Activated T-helper 1 cell treated with anti-CD3 and anti-CD28 coated beads, Interleukin-2, amount 50 U/mL, for 16 hours (primary cell): ENCODE measurements at places on chromosomes 5 and 9.

DNA sequence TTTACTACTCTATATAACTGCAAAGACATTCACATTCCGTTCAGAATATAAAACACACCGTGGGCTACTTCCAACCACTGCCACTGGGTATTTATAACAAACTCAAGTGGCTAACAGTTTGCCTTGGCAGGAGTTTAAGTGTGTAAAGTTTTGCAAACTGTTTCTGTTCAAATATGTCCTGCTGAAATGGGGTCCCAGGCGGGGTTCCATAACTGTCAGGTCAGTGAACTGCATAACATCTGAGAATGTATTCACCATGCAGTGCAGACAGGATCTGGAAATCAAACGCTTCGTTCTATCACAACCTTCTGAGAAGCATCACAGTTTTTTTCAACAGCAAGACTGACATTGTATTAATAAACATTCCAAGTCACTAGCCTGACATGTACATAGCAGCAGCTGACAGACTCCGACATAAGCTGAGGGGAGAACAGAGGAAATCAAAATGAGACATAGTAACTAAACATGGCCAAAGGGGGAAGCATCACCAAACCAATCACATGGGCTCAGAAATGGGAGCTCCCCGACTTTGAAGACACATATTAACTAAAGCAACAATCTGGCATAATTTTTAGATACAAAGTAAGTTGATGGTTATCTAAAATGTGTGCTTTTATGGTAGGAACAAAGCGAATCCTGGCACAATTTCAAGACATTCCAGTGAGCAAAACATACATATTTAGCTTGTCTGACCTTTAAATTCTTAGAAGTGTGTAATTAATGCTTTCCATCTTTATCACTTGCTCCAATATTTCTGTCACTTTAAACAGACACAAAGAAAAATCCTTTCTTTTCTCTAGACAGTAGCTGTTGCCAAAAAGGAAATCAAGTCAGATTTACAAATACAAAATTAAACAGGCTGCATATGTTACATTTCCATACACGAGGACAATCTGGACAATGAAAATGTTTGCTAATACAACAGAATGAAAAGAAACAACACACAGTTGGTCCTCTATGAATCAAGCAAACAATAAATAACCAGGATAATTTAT, 156.8 kb downstream of the MAPKAP1 start:
- no peak for DNase-seq

GRCh38 chr5:76548525-76549229, 74.5 kb downstream of the F2RL2 start:
- DNase-seq = no peak

GRCh38 chr5:132797651-132798050, 15.5 kb upstream of the SOWAHA start:
- DNase-seq = no peak

- no peak for DNase-seq
These were observed 250.0 kb downstream of the NR3C1 start for GRCh38 chr5:143153332-143154119.

- DNase-seq = no peak
These were observed 22.4 kb upstream of the KIF12 start for GRCh38 chr9:114121227-114122135.

DNA sequence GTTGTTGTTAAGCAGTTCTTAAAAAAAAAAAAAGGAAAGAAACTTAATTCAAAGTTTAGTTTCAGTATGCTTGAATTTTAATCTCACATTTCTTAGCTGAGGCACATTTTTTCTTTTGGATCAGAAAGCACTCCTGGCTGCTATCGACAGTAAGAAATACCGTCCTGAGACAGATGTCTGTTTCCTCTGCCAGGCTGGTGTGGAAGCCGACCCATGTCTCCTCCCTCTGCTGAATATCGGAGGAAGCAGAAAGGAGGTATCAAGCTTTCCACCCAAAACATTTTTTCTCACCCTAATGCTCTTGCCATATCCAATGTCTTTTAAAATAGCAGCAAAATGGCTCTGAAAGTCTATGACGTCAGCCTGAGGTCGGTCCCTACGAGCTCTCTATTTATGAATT, 208.1 kb downstream of the TLE4 start:
- no peak for DNase-seq

DNA sequence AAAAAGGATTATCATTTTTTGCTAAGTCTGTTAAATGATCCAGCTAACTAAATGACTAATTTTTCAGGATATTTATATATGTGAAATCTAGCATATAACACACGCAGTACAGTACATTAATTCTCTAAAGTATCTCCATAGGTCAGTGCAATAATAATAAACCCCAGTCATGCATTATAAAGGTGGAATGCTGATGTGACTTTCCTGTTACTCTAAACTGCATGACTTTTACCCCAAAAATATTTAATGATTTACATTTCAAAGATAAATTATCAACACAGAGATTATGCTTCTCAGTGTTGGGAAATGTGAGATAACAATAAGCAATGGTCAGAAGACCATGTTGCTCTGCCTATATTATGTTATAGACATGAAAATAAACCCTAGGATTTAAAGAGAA, 34.1 kb upstream of the PAM start:
- no peak for DNase-seq

GRCh38 chr9:26789959-26790358, 102.6 kb downstream of the CAAP1 start:
- DNase-seq = no peak

- no peak for DNase-seq
These were observed 327.1 kb downstream of the MTRR start for GRCh38 chr5:8196061-8196460.

DNA sequence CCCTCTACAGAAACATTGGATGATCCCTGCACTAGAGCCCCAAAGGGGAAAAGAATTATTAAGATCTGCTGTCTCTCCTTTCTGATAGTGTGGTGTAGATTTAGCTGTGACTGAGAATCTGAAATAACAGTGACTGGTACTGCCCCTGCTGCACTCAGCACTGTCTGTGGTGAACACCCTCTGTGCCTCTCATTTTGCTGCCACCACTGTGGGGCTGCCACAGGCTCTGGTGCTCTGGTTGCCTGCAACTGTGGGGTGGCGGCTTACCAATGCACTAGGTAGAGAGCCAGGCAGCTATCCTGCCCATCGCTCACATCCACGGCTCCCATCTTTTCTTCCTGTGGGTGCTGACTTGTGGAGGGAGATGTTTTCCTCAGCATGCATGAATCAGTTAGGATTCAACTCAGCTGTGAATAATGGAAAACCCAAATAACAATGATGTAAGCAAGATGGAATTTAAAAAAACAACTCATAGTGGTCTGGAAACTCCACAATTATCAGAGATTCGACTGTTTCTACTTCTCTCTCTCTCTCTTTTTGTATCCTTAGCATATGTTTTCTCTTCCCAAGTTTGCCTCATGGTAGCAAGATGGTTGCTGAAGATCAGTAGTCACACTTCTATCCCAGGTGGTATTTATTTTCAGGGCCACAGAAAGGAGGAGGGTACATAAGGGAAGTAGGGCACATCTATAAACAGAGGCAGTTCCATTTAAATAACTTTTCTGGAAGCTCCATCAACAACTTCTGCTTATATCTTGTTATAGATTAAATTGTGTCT, 99.8 kb upstream of the DAP start:
- no peak for DNase-seq

- DNase-seq = no peak
These were observed 1.3 kb downstream of the TLX3 start for GRCh38 chr5:171310212-171310818.

- no peak for DNase-seq
These were observed 10.9 kb downstream of the PTPN3 start for GRCh38 chr9:109487247-109487646.

DNA sequence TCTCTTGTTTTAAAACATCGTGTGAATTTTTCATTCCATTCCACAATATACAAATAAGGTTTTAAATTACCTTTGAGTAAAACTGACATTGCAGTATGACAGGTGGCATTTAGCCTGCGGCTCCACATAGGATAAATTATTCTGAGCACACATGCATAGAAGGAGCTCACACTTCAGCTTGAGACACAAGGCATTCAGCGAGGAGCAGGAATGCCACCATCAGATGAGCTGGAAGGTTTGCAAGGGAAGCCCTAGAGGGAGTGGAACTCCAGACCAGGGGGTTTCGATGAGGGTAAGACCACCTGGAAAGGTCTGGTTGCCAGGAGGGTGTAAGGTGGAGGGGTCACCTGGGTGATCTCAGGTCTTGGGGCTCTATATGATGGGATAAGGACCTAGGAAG, 259.0 kb upstream of the ADRA1B start:
- DNase-seq = no peak

DNA sequence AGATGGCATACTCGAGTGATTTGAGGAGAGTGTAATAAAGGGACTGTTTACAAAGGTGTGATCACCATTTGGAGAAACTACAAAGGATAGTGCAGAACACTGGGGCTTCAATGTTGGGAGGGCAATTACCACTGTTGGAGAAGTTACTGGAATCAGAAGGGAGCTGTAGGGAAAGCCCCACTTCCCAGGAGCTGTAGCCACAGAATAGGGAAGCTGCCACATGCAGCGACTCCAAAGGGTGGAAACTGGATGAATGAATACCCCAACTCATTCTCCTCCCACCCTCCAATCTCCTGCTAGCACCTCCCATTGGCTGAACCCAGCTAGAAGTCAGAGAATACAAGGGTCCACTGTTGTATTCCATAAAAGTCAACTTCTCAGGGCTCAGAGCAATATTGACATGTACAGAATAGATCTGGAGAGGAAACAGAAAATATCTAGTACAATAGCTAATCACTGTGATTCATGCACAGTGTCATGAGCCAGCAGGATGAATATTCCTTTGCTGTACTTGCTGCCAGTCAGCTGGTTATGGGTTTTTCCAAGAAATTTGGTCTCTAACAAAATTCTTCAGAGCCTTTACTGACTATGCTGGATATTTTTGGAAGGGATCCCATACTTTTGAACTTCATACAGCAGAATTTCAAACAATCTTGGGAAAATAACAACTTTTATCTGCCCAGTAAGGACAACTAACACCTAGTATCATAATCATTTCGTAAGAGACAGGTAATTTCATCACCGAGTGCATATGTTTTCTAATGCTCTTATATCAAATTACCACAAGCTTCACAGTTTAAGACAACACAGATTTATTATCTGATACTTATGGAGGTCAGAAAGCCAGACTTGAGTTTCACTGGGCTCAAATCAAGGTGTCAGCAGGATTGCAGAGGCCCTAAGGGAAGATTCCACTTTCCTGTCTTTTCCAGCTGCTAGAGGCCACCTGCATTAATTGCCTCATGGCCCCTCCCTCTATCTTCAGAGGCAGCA, 39.6 kb downstream of the PDCD1LG2 start:
- no peak for DNase-seq

- DNase-seq = no peak
These were observed 173.8 kb downstream of the AUH start for GRCh38 chr9:91187965-91188344.

- no peak for DNase-seq
These were observed 256.8 kb upstream of the RGMB start for GRCh38 chr5:98516701-98517100.

GRCh38 chr9:108103046-108103693, 613.6 kb upstream of the KLF4 start:
- DNase-seq = no peak

- DNase-seq = no peak
These were observed 2.6 kb upstream of the FAM120AOS start for GRCh38 chr9:93456022-93456421.

GRCh38 chr9:121784731-121785411, 133.4 kb downstream of the DAB2IP start:
- DNase-seq = no peak

DNA sequence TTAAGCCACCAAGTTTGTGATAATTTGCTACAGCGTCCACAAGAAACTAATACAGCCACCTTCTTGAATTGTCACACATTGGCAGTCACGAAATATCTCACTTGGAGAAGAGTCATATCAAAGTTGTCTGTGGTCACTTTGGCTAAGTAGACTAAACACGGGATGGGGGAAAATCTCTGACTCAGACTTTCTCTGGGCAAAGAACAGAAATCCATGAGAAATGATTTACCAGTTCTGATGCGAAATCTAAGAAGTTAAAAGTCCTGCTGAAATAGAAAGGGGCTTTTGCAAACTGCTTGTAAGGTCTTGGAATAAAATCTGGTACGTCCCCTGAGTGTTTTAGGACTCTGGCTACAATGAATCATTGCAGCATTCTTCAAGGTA, 158.4 kb downstream of the COL23A1 start:
- DNase-seq = no peak

GRCh38 chr9:92378865-92379560, 25.4 kb downstream of the OGN start:
- DNase-seq = no peak

DNA sequence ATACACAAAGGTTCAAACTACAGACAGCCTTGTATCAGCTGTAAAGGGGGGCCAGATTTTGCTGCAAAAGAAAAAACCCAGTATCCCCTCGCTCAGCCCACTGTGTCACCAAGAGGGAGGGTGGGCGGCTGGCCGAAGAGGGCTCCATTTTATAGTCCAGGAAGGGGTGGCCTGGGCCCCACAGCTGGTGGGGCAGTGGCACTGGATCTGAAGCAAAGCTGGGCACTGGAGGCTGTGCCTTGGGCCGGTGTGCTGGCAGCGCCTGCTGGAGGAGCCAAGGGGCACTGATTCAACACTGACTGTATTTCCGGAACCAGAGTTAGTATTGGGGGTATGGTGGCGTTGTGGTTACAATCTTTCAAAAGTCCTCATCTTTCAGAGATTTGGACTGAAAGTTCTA, 9.1 kb downstream of the BRD3 start:
- DNase-seq = no peak

DNA sequence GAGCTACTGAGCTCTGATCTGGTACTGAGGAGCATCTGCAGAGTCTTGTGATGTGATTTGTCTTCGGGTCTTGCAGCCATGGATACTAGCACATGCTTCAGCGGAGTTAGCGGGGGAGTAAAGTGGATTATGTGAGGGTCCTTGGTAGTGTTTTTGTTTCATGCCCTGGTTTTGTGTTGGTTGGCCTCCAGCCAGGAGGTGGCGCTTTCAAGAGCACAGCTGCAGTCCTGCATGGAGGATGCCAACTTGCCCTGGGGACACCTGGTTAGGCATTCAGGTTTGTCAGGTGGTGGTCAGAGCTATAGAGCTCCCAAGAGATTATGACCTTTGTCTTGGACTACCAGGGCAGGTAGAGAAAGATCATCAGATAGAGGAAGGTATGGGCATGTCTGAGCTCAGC, 185.8 kb upstream of the CDH6 start:
- DNase-seq = no peak

GRCh38 chr5:112239996-112240395, 179.1 kb downstream of the EPB41L4A start:
- DNase-seq = no peak

DNA sequence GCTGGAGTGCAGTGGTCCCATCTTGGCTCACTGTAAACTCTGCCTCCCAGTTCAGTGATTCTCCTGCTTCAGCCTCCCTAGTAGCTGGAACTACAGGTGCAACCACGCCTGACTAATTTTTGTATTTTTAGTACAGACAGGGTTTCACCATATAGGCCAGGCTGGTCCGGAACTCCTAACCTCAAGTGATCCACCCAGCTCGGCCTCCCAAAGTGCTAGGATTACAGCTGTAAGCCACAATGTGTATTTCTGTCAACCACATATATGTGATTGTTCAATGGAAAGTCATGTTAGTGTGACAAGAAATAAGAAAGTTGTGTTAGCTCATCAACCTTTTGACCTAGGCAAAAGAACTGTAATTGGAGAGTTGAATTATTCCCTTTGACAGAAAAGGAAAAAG, 677.1 kb upstream of the CHD1 start:
- no peak for DNase-seq

GRCh38 chr5:634191-634590, 22.1 kb downstream of the CEP72 start:
- DNase-seq = no peak
